ENCODE measurements at places on chromosomes 11 and 22.

DNA sequence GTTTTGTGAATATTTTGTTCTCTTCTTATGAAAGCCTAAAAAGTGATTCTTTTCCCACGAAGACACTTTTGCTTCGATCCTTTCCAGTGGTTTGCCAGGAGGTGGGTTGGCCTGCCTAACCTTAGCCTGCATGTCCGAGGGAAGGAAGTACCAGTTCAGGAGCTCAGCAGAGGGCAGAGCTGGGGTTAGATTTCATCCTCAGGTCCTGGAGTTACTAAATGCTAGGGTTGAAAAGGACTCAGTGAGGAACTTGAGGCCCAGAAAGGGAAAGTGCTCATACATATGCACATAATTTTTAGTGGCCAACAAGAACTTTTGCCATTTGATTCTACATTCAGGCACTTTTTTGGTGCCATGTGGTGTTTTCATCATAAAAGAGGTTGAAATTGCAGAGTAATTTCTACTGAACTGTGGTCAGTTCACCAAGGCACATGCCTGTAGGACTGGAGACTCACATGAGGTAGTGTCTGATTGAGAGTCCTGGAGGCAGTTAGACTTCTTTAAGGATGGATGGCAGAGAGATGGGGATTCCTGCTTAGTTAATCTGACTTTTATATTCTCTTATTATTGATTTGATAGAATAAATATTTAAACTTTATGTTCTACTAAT lies 36.7 kb downstream of the NCAM1 start:
- DNase-seq = no peak

- DNase-seq = no peak
Observed at GRCh38 chr11:94673951-94674491, 94.1 kb upstream of the AMOTL1 start.

GRCh38 chr11:71206186-71206585 lies 46.2 kb downstream of the SHANK2 start:
- DNase-seq = no peak

GRCh38 chr11:45502226-45502545 lies 163.2 kb downstream of the CHST1 start:
- DNase-seq = no peak

DNA sequence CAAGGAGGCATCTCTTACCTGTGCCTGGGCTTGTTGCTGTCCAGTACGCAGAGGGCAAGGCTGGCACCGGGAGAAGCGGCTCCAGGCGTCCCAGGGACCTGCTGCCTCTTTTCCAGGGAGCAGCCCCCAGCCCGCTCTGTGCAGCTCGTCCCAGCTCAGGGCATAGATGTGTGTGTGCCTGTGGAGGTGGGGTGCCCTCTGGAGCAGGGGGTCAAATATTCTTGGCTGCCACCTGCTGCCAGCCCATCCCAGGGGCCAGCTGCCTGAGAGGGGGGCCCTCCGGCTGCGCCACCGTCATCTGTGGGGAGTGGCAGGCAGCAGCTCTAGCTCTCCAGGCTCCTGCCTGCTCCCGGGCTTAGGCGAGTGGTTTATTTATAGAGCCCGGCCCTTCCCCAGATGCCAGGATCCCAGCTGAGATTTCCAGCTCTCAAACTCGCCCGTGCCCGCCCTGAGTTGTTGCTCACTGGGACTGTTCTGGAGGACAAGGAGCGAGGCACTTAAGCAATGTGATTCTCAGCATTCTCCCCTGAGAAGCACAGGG lies 87.5 kb downstream of the RTL6 start:
- DNase-seq = peak; percentile 12

- no peak for DNase-seq
Observed at GRCh38 chr11:130737866-130738431, 178.3 kb downstream of the SNX19 start.

DNA sequence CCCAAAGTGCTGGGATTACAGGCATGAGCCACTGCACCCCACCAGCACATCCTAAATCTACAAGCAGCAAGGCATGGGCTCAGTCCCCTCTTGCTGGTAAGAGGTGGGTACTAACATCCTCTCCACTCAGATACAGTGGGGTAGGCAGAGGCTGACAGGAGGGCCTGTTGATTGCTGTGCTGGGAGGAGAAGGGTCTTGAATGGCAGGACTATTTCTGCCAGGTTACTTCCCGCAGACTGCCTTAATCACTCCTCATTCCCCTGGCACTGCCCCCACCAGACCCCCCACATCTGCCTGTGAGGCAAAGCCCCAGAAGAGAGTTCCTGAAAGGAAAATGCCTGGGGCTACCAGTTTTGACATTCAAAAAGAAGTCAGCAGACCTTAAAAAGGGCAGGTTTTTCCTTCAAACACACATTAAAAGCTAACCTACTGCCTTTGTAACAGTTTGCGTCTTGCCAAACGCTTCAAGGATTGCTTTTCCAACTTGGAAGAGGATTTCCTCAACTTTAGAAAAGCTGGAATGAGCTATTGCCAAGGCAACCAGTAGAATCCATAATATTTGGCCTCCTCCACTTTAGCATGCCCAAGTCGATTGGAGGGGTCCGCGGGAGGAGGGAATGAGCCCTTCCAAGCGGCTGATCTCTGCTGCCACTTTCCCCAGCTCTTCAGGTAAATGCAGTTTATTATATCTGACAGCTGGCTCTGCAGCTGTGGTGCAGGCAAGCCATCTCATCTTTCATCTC lies 62.0 kb downstream of the FDX1 start:
- peak; percentile 62 for DNase-seq

GRCh38 chr11:23490557-23491235 lies 630.4 kb upstream of the CCDC179 start:
- no peak for DNase-seq

DNA sequence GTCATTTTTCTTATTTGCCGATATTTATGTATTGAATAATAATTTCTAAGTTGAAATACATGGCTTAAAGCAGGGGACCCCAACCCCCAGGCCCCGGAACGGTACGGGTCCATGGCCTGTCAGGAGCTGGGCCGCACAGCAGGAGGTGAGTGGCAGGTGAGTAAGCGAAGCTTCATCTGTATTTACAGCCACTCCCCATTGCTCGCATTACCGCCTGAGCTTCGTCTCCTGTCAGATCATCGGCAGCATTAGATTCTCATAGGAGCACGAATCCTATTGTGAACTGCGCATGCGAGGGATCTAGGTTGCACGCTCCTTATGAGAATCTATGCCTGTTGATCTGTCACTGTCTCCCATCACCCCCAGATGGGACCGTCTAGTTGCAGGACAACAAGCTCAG lies 4.5 kb downstream of the ZMAT5 start:
- peak; percentile 13 for DNase-seq

GRCh38 chr11:107741044-107741823 lies 29.4 kb upstream of the SLN start:
- DNase-seq = peak; percentile 23

DNA sequence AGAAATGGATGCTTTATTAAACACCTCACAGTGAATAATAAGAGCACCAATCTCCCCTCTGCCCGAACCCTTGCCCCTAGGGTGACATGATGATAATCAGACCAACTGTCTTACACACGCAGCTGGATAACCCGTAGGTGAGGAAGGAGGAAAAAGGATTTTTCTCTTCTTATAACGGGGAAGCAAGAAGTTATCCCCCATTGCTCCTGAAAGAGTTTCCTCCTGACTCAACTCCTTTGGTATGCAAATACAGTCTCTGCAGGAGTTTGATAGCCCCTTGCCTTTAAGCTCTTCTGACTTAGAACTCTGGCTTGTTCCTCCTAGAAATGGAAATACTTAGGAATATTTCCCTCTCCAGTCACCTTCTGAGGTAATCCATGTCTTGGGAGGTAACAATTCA lies 455.8 kb downstream of the TMEM135 start:
- no peak for DNase-seq

GRCh38 chr11:64341851-64342791 lies 2.1 kb downstream of the CCDC88B start:
- peak; percentile 75 for DNase-seq

DNA sequence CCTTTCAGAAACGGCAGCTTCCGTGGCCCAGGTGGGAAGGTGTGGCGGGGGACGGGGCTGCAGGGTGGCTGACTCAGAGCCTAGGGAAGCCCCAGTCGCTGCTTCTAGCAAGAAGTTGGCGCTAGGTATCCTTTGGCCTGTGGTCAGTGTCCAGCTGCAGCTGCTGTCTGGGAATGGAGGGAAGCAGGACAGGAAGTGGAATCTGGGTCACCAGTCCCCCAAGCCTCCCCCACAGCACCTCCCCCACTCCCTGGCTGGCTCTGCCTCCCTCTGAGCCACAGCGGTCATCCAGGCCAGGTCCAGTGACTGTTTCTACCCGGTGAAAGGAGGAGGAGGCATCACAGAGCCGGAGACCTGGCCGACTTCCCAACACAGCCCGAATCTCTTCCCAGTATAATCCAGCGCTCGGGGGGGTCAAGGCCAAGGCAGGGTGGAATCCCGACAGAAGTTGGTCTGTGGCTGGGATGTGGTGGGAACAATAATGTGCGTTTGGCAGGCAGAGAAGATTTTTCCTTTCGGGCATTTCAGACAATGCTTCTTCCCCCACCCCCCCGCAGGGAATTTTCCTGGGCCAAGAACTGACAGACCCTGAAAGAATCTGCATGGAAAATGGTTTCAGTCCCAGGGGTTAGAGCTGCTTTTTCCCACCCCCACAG lies 45.1 kb downstream of the C11orf96 start:
- DNase-seq = no peak

- peak; percentile 81 for DNase-seq
Observed at GRCh38 chr11:113350336-113351067, 36.1 kb downstream of the TTC12 start.

GRCh38 chr11:35563484-35564244 lies 38.2 kb upstream of the PAMR1 start:
- no peak for DNase-seq

- no peak for DNase-seq
Observed at GRCh38 chr11:7974668-7975067, 9.4 kb upstream of the NLRP10 start.

Data from NCI-H1417 (cell line).